ENCODE measurements at places on chromosomes 13 and 19.

- DNase-seq, result no peak
Measured at GRCh38 chr13:99151516-99151915, 49.1 kb upstream of the UBAC2 start.

GRCh38 chr19:45793876-45794275 is 1.2 kb upstream of the DMWD start:
- DNase-seq, result no peak

- peak; percentile 38 for DNase-seq
Measured at GRCh38 chr13:51148952-51149573, 38.0 kb upstream of the C13orf42 start.

DNA sequence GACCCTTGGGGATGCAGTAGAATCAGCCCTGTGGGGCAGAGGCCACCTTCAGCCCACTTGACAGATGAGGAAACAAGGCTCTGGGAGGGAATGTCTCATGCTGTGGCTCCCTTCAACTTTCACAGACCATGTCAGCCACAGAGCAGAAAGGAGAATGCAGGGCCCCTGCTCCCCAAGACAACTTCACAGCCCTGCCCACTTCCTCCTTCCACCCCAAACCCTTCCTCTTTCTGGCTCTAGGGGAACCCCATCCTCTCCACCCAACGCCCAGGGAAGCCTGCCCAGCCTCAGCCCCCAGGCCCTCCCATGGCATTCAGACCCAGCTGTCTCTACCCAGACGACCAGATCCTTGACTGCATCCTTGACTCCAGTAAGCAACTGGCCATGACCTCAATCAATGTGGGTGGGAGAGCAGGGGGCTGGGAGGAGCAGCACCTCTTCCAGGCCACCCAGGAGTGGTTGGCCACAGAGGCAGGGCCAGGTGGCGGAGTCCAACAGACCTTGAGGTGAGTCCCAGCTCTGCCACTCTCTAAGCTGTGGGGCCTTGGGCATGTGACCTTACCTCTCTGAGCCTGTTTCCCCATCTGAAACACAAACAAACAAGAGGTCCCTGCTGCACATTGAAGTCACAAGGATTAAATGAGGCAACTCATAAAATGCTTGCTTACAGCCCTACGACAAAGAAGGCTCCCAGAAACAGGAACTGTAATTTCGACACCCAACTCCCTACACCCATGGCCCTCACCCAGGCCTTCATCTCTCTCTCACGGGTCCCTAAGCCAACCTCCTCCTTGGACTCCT is 15.8 kb downstream of the DEDD2 start:
- no peak for DNase-seq

DNA sequence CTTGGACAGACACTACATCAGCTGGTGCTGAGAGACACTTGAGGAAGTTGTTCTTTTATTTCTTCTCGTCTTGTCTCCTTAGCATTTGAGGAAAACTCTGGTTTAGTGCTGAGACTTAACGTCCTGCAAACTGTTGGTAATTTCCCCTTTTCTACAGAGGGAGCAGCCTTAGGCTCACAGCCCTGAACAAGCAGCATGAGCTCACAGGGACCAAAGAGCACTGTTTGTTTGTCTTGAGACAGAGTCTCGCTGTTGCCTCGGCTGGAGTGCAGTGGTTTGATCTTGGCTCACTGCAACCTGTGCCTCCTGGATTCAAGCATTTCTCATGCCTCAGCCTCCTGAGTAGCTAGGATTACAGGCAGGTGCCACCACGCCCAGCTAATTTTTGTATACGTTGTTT is 5.5 kb downstream of the ZNF805 start:
- no peak for DNase-seq

DNA sequence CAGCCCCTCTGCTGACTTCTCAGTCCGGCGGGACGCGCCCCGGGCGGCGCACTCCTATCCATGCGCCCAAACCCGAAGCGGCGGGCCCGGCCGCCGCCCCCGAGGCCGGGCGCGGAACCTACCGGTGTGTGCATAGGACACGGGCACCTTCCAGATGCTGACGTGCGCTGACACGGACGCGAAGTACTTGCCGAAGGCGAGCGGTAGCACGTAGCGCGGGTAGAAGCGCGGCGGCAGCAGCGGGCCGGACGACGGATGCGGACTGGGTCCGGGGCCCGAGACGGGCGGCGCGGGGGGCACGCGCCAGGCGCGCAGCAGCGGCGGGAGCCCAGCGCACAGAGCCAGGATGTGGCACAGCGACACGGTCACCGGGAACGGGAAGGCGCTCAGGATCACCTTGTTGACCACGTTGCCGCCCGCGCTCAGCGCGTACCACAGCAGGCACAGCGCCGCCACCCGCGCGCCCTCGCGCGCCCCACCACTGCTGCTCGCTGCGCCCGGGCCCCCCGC is 338 bp downstream of the SLC35E1 start:
- DNase-seq, result peak; percentile 63

DNA sequence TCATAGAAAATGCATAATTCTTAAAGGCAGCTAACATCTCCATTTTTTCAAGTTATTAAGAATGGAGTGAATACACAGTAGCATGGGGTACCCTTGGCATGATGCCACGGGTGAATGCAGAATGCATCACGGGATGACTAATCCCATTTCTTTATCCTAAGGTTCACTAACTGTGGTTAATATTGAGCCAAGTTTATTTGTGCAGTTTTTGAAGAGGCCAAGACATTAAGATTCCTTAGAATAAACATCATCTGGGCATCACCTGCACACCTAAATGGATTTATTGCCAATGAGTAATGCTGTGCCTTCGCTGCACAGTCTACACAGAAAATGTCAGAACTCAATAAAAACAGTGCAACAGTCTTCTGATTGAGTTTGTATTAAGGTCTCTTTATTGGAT is 333.1 kb downstream of the GPC6 start:
- no peak for DNase-seq

- DNase-seq, result peak; percentile 31
Measured at GRCh38 chr13:23384111-23384510, 49.4 kb downstream of the SACS start.

DNA sequence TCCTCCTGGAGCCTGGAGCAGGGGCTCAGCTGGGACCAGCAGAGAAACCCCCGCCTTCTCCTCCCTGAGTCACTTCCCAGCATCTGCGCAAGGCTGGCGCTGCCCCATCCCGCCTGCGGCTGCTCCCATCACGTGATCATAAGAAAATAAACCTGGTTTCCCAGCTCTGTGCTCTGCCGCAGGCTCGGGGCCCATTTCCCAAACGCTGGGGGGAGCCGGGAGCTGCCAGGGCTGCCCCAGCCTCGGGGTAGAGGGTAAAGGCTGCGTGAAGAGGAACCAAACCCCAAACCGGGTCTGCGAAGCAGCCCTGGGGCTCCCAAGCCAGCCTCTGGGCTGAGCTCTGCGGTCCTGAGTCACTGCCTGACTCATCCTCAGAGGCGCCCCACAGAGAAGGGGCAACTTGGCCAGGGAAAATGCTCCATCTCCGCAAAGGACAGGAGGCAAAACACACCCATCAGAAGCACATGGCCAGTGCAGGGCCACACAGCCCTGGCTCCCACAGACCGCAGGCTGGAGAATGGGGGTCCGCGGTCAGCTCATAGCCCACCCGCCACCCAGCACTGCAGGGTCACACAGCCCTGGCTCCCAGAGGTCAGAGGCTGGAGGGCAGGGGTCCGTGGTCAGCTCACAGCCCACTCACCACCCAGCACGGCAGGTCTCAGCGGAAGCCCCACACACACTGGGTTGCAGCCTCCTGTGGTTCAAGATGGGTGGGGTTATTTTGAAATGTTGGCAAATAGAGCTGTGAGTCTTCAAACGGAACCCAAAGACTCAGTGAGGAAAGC is 67.1 kb downstream of the RASA3 start:
- no peak for DNase-seq

DNA sequence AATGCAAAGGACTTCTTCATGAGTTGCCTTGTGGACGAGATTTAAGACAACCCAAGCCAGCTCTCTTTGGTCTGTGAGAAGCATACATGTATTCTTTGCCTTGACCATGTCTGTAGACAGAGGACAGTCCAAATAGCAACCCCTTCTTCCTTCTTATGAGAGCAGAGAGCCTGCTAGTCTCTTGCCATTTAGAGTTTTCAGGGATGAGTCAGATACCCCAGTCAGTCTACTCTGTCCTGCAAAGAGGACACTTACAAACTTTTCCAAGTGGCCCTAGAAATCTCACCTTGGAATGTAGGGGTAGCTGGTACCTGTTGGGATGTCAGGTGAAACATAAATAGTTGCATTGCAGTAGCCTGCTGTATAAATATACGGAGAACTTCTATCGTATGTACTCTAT is 36.7 kb downstream of the DNAJC3 start:
- DNase-seq, result no peak

DNA sequence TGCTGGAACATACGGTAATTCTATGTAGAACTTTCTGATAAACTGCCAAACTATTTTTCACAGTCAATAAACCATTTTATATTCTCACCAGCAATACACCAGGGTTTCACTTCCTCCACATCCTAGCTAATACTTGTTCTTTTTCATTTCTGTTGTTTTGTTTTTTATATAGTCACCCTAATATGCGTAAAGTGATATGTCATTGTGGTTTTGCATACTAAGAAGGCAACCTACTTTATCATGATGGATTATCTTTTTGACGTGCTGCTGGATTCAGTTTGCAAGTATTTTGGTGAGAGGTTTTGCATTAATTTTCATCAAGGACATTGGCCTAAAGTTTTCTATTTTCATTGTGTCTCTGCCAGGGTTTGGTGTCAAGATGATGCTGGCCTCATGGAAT is 1384.1 kb downstream of the UQCRFS1 start:
- DNase-seq, result peak; percentile 14

- no peak for DNase-seq
Measured at GRCh38 chr13:23690668-23691067, 120.5 kb downstream of the TNFRSF19 start.

DNA sequence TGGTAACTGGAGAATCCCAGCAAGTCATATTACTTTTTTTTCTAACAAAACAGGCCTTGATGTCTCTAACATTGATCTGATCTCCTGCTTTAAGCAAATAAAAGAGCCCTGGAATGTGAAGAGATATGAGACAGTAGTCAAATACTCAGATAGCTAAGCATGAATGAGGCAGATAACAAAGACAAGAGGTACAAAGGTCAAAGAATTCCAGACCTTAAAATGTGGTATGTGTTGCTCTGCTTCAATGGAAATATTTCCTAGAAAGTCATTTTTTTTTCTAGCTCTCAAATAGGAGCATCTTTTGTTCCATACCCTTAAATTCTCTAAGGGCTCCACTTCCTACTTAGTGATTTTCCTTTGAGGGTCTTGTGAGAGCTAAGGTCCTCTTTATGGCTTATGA is 54.6 kb downstream of the ZNF254 start:
- DNase-seq, result no peak

Data from NAMALWA (cell line).